CD4-positive, alpha-beta T cell treated with Interleukin-6 for 4 hours (primary cell): ENCODE measurements at places on chromosomes 3 and 15.

DNA sequence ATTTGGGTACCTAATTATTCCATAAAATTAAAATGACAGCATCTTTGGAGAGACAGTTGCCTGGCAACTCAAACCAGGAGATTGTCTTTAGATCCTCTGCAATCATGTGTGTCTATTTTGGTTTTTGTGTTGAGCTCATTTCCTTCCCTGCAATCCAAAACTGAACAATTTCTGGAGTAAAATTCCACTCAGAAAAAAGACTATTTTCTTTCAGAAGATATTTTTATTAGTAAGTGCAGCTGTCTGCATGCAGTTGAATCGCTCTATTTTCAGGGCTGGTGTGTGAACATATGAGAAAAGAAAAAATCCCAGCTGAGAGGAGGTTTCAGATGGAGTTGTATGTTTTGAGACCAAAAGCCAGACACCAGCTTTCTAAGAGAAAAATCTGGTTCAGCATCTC is 41.9 kb upstream of the DYNC1LI1 start:
- DNase-seq, result no peak

DNA sequence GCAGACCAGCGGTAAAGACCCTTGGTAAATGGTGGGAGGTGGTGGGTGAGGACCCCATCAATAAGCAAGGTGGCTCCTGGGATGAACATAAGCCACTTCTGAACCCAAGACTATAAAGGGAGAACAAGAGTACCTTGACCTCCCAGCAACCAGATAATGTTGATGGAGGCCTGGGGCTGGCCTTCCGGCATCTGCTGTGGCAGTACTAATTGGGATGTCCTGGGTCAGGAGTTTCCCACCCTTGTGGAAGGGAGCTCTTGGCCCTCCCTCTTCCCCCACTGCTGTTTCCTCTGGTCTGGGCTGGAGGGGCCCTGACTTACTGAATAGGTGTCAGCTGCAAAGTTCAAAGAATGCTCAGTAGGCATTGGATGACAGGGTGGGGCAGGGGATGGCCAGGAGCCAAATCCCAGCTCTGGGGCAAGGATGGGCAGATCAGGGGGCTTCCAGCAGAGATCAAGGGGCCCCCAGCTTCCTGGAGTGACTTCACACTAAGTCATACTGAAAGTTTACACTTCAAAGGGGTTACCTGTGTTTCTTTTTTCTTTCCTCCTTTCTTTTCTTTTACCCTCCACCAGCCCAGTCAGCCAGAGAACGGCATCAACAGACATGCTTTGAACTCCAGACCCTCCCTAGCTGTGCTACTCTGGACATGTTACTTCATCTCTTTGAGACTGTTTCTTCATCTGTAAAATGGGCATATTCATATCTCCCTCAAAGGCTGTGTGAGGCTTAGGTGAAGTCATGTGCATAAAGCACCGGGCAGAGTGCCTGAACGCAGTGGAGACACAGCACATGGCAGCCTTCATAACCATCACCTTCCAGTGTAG is 1.5 kb downstream of the RBP1 start:
- DNase-seq, result no peak

DNA sequence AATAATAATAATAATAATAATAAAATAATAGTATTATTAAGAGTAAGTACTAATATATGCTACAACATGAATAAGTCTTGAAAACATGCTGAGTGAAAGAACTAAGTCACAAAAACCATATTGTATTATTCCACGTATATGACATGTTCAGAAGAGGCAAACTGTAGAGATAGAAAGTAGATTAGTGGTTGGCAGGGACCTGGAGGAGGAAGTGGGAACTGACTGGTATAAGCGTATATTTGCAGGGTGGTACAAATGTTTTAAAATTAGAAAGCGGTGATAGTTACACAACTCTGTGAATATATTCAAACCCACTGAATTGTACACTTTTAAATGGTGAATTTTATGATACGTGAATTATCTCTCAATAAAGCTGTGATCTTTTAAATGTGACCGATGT is 32.8 kb downstream of the LRRK1 start:
- DNase-seq, result no peak

DNA sequence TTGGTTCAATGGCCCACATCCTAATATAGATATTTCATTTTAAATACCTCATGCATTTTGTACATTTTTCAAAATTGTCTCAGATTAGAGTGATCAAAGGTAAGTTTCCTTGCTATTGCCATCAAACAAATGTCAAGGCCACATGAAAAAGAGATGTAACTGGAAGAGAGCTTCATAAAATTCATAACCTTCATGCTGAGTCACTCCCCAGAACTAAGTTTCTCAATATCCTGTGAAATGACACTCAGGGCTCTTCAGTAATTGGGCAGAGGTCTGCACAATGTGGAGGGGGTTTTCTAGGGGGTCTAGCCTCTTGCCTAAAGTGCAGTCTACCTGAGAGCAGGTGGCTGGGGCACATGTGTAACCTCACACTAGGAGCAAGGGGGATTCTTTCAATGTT is 152.2 kb upstream of the SLC2A2 start:
- no peak for DNase-seq

DNA sequence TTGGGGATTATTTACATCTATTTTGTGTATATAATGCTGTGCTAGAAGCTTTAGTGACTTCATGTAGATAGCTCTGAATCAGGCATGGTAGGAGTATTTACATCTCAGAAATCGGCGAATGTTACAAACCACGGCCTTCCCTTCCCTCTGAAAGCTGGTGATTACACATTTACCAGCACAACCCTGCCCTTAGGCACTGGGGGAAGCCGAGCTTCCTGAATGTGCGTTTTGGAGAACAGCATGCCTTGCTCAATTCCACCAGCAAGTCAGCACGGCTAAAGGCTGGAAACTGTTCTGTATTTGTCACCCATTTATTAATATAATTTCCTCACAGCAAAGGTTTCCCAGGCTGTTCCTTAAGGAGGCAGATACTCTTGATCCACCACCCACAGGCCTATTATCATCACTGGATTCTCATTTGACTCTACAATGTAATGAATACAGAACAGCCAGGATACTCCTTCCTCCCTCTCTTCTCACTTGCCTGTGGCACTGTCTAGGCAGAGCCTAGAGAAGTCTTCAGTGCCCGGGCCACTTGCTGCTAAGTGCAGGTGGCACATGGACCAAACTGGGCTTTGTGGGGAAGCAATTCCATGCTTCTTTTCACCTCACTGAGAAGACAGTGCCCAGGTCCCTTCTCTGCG is 55.2 kb upstream of the CACNA2D3 start:
- no peak for DNase-seq

DNA sequence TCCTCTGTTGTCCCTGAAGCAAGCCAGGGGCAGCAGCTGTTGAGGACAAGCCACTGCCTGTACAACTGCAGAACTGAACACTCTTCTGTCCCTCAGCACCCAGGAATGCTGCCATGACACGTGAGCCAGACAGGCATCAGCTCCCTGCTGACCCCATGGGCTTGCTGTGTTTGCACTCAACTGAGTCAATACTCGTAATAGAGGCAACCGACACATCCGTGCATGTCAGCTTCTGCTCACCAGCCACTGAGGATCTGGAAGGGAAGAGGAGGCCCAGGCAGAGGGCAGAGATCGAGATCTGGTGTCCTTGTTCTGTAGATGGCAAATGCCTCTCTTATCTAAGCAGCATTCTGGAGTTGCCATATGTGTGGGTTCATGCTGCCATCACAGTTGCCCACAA is 54.3 kb upstream of the SEC61A1 start:
- no peak for DNase-seq

GRCh38 chr3:3881050-3881449 is 81.8 kb downstream of the LRRN1 start:
- DNase-seq, result no peak

DNA sequence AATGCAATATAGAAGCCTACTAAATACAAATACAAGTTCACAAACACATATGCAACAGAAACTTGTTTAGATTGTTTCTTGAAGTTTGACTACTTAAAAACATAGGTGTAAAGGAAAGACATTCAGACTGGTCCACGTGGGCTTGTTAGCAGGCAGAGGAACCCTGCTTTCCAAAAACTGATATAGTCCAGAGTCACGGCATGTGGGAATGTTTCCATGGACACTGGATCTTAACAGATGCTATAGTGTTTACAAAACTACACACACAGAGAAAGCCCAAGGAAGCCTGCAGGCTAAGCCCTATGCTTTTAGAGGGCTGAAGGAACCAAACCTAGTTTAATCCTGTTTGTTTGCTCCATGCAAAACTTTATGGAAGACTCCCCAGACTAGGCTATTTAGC is 45.2 kb upstream of the LRRC58 start:
- no peak for DNase-seq

DNA sequence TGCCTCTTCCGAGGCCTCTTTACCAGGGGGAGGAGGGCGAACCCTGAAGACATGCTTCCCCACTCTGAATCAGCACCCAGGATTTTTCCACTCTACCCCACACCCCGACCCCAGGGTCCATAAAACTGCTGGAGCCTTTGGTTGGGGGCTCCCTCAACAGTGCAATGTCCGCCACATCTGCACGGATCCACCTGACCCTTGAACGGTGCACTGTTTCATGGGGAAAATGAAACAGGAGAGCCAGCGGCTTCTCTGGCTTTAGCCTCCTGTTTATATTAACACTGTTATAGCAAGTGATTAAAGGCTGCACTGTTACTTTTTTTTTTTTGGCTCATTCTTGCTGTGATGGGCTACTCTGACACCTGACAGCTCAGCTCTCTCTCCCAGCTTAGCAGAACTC is 124.1 kb upstream of the DLG1 start:
- DNase-seq, result no peak

- DNase-seq, result no peak
Observed at GRCh38 chr3:48696601-48697000, 10.9 kb upstream of the NCKIPSD start.

- DNase-seq, result no peak
Observed at GRCh38 chr3:16364963-16365362, 100.0 kb downstream of the OXNAD1 start.

- no peak for DNase-seq
Observed at GRCh38 chr15:64146885-64147681, 4.4 kb upstream of the SNX22 start.

DNA sequence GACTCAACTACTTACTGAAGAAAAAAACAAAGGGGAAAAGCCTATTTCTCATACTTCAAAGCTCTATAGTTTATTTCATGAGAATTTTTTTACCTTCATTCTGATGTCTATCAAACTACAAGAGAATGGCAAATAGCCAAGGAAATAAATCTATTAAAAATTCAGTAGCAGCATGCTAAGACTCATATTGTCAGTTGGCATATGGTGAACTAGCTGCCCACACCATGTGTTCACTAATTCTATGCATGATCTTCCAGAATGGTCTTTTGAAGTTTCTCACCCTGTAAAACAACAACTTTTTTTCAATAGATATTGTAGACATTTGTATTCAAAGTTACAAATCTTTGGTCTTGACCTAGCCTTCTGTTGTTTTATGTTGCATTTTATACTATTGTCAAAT is 386.2 kb downstream of the RSL24D1 start:
- DNase-seq, result no peak

- DNase-seq, result no peak
Observed at GRCh38 chr3:184977796-184978195, 165.8 kb downstream of the VPS8 start.

DNA sequence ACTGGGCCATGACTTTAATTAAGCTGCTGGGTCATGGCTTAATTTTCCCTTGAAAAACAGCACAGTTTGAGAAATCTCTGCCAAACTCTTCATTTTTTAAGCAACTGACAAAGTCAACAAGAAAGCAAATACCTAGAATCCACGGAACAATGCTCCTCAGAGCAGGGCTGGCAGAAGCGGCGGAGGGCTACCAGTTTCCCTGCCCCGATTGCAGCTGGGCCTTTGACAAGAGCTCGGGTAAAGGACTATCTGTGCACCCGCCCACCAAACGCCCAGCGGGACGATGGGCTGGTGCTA is 1.2 kb downstream of the GOLIM4 start:
- peak; percentile 6 for DNase-seq

GRCh38 chr15:67505675-67506572 is 15.0 kb upstream of the C15orf61 start:
- no peak for DNase-seq

DNA sequence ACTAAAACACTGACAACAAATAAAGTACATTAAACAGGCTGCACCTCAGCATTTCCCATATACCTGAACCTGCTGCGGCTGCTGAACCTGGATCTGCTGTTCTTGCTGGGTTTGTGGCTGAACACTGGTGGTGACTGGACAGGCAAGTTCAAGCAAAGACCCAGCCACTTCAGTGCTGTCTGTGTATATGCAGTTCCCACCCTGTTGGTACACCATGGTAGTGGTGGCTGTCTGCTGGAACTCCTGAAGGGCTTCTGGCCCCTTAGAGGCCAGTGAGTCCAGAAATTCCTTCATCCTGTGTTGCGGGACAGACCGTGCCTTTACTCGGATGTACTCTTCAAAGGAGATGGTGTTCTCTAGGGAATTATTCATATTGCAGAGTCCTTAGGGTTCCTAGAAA is 17.2 kb downstream of the QRICH1 start:
- no peak for DNase-seq

- no peak for DNase-seq
Observed at GRCh38 chr3:63808633-63809032, 10.5 kb upstream of the C3orf49 start.

- DNase-seq, result no peak
Observed at GRCh38 chr3:34725774-34726173, 913.6 kb upstream of the ARPP21 start.

DNA sequence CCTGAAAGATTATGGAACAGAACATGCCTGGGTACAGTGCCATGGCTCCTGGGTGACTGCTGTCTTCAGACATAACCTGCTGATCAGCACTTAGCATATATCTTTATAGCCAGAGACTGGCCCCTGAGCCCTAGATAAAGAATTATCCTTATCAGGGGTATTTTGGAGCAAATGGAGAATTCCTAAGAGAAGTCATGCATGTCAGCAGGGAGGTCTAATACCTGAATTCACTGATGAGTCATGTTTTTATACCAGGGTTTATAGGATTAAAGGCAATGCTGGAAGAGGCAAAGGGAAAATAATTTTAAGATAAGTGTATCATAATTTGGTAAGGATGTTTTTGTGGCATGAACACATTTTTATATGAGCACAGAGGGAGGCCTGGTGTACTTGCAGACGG is 159.8 kb downstream of the ADAMTSL3 start:
- no peak for DNase-seq

GRCh38 chr15:81792646-81793045 is 253.2 kb downstream of the MEX3B start:
- no peak for DNase-seq

GRCh38 chr3:95719481-95719880 is 1094.9 kb upstream of the EPHA6 start:
- no peak for DNase-seq

GRCh38 chr3:194395778-194396538 is 3.1 kb downstream of the GP5 start:
- DNase-seq, result peak; percentile 80

- no peak for DNase-seq
Observed at GRCh38 chr15:73884159-73884558, 10.8 kb downstream of the TBC1D21 start.

DNA sequence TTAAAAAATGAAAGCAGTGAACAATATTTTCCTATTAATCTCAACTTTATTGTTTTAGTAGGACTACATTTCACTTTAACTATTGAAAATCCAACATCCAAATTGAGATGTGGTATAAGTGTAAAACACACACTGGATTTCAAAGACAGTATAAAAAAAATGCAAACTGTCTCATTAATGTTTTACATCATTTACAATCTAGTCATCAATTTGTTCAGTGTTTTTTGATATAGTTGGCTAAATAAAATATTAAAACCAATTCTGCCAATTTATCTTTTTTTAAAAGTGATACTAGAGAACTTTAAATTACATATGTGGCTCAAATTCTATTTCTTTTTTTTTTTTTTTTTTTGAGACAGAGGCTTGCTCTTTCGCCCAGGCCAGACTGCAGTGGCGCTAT is 95.1 kb downstream of the NPTN start:
- DNase-seq, result no peak

- no peak for DNase-seq
Observed at GRCh38 chr15:95610945-95611344, 719.6 kb upstream of the NR2F2 start.
